IMR-90 (cell line): ENCODE measurements at places on chromosomes 2 and 18. TPM values are rescaled to one million over a fixed set of nuclear protein-coding genes. Genes with fewer than 3 reads are reported as not detected.

Gene KCNG2
- not detected in 2 replicates for total RNA-seq

Gene CIB4
- not detected in 2 replicates for total RNA-seq

DNA sequence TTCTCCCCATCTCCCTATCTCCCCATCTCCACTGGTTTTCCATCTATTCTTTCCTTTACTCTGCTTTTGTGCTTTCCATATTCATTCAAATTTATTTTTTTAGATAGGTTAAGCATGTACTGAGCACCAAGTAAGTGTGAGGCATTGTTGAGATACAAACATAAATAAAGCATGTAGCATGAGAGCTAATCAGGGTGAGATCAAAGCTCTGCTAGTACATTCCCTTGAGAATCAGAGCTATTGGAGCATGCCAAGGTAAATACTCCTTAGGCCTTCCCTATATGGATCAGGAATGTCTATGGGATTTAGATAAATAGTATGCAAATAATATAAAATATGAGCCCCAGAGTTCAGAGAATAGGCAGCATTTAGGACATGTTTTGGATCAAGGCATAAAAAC lies 25.3 kb downstream of the BABAM2 start:
- peak; percentile 6 for DNase-seq

GRCh38 chr2:162006337-162006736 lies 67.7 kb downstream of the DPP4 start:
- DNase-seq: no peak

DNA sequence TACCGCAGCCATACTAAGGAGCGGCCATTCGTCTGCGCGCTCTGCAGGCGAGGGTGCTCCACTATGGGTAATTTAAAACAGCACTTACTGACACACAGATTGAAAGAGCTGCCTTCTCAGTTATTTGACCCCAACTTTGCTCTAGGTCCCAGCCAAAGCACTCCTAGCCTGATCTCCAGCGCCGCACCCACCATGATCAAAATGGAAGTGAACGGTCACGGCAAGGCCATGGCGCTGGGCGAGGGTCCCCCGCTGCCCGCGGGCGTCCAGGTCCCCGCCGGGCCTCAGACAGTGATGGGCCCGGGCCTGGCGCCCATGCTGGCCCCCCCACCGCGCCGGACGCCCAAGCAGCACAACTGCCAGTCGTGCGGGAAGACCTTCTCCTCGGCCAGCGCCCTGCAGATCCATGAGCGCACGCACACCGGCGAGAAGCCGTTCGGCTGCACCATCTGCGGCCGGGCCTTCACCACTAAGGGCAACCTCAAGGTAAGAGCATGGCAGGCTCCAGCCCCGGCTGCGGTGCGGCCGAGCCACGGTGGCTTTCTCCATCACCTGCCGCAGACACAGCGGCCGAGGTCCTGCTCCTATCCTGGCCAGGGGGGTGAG lies 15.5 kb downstream of the SALL3 start:
- DNase-seq: no peak

- peak; percentile 51 for DNase-seq
These were observed 24.0 kb upstream of the SULT1C3 start for GRCh38 chr2:108215794-108216211.

GRCh38 chr2:17427401-17427800 lies 90.8 kb downstream of the RAD51AP2 start:
- DNase-seq: no peak
